ENCODE measurements at places on chromosomes 4 and X.

GRCh38 chrX:111483881-111484280 is 27.6 kb upstream of the SERTM2 start:
- DNase-seq: no peak

DNA sequence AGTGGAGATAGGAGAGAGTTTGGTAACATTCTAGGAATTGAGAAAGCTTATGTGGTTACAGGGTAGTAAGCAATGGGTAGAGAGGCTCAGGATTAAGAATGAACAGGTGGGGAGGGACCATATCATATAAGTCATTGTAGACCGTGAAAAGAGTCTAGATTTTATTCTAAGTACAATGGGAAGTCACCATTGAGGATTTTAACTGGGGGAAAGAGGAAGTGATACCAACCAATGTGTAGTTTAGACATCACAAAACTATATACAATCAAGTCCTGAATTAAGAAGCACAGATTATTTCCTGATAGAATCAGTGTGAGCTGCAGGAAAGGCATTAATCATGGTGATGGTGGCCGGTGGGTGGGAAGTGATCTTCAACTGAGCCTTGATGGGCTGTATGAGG is 178.3 kb upstream of the ZIC3 start:
- no peak for DNase-seq

GRCh38 chrX:15416133-15416993 is 32.1 kb upstream of the VEGFD start:
- no peak for DNase-seq

GRCh38 chr4:19159874-19160273 is 1091.8 kb upstream of the SLIT2 start:
- DNase-seq: no peak

DNA sequence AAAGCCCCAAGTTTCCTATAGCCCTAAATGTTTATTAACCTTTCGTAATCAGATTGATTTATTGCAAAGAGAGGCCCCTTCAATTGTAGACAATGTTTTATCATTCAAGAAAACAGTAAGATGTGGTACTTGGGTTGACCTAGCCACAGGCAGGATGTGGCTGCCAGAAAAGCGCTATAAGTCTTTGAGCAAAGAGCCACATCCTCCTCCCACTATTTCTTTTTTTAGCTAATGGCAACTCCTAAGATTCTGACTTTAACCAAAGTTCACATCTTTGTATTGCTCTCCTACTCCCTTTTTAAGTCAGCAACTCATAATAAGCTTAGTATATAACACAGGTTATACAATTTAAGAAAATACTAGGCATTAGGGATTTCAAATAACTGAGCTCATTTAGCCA is 70.7 kb upstream of the PPP3CA start:
- DNase-seq: no peak

GRCh38 chrX:47030339-47030738 is 47.9 kb upstream of the RGN start:
- DNase-seq: no peak

GRCh38 chr4:120867506-120867905 is 55.0 kb downstream of the PRDM5 start:
- no peak for DNase-seq

GRCh38 chr4:33349376-33349775 is 2629.2 kb downstream of the PCDH7 start:
- DNase-seq: no peak

- DNase-seq: no peak
Measured at GRCh38 chr4:169823685-169824084, 65.9 kb upstream of the HPF1 start.

- DNase-seq: no peak
Measured at GRCh38 chrX:86714441-86714840, 566.2 kb downstream of the DACH2 start.

GRCh38 chr4:32987111-32987510 is 2266.9 kb downstream of the PCDH7 start:
- no peak for DNase-seq

GRCh38 chr4:68433582-68433981 is 13.7 kb upstream of the TMPRSS11E start:
- DNase-seq: no peak

- DNase-seq: no peak
Measured at GRCh38 chr4:145497199-145498149, 15.8 kb downstream of the SMAD1 start.

- DNase-seq: no peak
Measured at GRCh38 chr4:119046263-119046662, 89.4 kb upstream of the MYOZ2 start.

DNA sequence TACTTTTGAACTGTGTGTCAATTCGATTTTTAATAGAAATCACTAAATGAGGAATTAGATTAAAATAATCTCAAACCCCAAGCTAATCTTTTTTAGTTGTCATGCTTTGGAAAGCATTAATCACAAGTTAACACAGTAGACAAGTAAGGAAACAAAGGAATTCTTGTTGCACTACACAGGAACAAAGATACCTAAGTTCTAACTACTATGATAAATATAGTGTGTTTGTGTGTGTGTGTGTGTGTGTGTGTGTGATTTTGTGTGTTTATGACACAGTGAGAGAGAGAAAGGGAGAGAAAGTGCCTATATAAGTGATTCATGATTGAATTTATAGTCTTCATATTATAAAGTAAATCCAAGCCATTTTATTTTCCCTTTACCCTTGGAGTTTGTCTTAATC is 931.4 kb downstream of the PCDH7 start:
- DNase-seq: no peak

DNA sequence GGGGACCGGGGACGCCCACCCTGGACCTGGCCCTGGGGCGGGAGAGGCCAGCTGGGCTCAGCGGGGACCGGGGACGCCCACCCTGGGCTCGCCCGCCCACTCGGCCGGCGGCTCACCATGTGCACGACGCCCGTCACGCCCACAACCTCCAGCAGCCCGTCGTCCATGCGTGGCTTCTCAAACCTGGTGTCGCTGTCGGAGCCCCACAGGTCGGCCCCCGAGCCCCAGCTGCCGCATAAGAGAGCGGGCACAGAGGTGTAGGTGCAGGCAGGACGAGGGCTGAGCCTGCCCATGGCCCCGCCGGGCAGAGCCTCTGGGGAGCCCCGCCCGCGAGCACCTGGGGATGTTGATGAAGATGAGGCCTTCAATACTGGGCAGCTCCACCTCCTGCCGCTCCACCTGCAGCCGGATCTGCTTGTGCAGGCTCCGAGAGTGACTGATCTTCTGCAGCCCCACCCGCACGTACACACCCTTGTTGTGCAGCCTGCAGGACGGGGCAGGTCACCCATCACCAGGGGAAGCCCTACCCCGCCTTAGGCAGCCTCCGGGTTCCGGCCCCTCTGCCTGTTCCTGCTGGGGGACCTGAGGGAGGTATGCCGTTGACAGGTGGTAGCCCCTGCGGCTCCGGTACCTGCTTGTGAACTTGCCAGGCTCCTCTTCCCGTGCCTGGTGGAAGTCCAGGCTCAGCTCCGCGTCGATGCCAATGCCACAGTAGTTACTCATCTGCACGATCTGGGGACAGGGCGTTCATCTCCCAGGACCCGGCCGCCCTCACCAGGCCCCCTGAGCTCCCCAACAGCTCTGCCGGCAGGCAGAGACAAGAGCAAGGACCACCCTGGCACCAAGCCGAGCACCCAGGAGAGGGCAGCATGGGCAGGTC is 11.8 kb downstream of the DGKQ start:
- DNase-seq: no peak

DNA sequence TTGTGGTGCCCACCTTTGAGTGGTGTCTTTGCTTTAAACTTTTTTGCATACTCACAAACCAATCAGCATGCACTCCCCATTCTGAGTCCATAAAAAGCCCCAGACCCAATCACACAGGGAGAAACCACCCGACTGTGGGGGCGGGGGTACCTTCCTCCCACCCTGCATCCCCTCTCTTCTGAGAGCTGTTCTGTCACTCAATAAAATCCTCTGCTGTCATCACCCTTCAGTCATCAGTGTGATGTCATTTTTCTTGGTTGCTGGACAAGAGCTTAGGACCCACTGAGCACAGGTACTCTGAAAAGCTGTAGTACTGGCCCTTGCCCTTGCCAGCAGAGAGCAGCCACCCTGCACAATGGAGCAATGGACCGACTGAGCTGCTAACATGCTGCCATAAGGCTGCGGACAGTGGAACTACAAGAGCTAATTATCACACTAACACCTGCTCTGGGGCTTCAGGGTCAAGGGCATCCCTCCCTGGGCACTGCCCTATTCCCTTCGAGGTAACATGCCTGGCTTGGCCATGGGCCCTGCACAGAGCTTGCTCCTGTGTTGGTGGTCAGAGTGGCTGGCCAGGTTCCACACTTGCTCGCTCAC is 62.9 kb upstream of the PGRMC2 start:
- DNase-seq: no peak

- DNase-seq: no peak
Measured at GRCh38 chrX:139199933-139200332, 330.6 kb upstream of the F9 start.

- no peak for DNase-seq
Measured at GRCh38 chrX:104195489-104196084, 29.3 kb downstream of the FAM199X start.

DNA sequence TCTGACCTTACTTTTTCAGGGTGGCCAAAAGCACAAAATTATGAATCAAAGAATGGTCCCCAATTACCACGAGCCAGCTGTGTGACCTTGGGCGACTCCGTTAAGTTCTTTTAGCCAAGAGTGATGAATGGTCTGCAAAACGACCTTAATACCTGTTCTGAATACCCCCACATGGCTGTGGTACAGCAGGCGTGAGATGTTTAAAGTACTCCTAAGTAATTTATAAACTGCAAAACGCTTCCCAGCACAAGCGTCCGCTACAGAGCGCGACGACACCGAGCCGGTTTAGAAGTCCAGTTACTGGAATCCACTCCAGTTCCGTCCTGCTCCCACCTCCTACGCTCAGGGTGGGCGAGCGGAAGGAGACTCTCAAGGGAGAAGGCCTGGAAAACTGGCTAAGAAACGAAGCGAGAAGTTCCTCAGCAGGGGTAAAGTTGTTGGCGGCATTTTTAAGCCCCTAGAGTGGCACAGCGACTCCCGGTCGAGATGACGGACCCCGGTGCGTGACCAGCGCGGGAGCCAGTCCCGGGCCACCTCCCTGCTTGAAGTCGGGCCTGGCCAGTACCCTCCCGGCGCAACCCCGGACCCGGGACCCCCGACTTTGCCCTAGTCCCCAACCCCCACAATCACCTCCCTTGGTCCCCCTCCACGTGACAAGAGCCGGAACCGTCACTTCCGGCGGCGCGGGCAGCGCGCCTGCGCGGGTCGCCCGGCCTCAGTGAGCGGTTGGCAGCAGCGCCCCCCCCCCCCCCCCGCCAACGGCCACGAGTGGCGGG is 659 bp upstream of the BMP2K start:
- peak; percentile 52 for DNase-seq

DNA sequence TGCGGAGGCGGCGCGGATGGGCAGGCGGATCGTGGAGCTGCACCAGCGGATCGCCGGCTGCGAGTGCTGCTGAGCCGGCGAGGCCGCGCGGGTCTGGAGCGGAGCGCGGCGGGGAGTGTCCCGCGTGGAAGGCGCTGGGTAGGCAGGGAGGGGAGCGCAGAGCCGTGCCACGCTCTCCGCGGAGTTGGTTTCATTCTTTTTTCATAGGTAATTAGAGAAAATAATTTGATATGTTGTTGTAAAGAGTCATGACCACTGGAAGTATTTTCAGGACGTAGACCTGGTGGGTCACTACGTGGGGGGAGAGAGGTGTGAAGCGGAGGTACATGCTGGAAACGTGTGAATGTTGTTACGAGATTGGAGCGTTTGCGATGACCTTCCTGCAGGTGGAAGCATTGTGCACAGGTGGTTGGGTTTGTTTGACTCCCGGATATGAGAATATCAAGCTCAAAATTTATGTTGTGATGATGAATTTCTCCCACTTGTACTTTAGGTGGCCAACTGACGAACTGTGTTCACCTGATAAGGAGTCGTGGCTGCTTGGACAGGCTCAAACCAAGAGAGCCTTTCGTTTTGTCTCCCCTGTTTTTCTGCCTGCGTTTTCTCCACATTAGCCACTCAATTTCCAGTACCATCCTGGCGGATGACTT is 19.1 kb upstream of the S100P start:
- DNase-seq: peak; percentile 34

- DNase-seq: no peak
Measured at GRCh38 chrX:54540289-54540688, 10.3 kb downstream of the GNL3L start.

- DNase-seq: no peak
Measured at GRCh38 chr4:158667651-158668198, 4.0 kb downstream of the C4orf46 start.

GRCh38 chrX:70313503-70313902 is 23.6 kb downstream of the KIF4A start:
- no peak for DNase-seq

DNA sequence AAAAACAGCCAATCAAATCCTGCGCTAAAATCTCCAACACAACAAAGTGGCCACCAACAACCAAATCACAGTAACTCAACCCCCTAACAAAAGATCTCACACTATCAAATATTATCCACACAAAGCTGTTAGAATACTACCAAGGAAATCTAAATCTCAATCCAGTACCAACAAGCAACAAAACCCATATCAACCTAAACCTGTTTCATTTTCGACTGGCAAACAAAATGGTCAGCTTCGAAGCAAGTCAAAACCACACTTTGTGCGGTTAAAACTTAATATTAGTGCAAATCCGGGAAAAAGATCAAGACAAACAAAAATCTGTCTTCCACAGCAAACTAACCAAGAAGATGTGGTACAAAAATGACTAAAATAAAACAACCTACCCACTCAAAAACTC is 28.7 kb upstream of the MUC7 start:
- DNase-seq: no peak

DNA sequence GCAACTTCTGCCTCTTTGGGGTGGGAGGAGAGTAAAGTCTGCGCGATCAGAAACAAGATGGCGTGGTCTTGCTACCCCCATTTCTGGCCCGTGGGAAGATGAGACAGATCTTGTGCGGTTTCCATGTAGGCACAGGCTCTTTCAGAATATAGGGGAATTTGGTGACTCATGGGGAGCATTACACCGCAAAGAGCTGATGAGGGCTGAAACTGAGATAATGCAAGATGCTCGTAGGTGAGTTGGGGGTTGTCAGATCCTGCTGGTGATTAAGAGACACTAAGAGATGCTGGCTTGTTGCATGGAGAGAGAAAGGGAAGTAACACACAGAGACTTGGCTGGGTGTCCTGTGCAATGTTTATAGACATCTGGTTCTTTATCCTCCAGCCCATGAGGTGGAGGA is 1.5 kb downstream of the EVC start:
- DNase-seq: no peak

DNA sequence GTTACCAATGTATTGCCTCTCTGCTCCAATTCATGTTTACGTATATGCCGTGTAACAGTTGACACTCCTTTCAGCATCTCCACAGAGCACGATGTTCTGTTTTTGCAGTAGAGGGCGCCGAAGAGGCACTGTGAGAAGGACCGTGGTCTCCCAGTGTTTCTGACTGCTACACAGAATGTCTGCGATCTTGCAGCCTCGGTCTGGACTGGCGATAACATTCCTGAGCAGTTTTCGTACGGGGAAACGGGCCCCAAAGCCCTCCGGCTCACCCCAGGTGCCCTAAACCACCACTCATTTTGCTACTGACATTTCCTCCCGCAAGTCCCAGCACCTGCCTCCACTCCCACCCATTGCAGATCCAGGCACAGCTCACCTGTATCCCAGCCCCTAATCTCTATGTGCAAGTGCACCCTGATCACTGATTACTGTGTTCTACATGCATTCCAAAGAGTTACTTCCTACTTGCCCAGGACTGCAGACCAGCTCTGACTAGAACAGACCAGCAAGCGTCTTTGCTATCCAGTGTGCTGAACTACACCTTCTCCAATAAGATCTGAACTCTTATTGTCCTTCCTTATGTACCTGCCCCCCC is 12.4 kb upstream of the NFXL1 start:
- no peak for DNase-seq

All from activated CD8-positive, alpha-beta memory T cell treated with anti-CD3 and anti-CD28 coated beads for 1 hour (primary cell).